NCI-H226 (cell line): ENCODE measurements at places on chromosomes 5 and 9.

- DNase-seq: no peak
Measured at GRCh38 chr5:37838152-37838932, 1.5 kb downstream of the GDNF start.

DNA sequence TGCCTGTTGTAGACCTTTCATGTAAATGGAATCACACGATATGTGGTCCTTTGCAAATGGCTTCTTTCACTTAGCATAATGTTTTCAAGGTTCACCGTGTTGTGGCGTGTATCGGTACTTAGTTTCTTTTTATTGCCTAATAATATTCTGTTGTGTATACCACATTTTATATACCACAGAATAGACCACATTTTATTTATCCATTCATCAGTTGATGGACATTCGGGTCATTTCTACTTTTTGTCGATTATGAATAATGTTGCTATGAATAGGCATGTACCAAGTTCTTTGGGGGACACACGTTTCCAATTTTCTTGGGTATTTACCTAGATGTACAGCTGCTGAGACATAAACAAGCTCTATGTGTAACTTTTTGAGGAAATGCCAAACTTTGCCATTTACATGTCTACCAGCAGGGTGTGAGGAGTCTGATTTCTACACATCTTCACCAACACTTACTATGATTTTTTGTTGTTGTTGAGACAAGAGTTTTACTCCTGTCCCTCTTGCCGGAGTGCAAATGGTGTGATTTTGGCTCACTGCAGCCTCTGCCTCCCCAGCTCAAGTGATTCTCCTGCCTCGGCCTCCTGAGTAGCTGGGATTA, 144.7 kb downstream of the RGS3 start:
- DNase-seq: no peak

GRCh38 chr5:156755421-156756087, 94.5 kb upstream of the PPP1R2B start:
- no peak for DNase-seq

GRCh38 chr5:78979117-78979742, 5.9 kb downstream of the ARSB start:
- DNase-seq: no peak

- no peak for DNase-seq
Measured at GRCh38 chr5:158123595-158123994, 264.6 kb upstream of the CLINT1 start.

DNA sequence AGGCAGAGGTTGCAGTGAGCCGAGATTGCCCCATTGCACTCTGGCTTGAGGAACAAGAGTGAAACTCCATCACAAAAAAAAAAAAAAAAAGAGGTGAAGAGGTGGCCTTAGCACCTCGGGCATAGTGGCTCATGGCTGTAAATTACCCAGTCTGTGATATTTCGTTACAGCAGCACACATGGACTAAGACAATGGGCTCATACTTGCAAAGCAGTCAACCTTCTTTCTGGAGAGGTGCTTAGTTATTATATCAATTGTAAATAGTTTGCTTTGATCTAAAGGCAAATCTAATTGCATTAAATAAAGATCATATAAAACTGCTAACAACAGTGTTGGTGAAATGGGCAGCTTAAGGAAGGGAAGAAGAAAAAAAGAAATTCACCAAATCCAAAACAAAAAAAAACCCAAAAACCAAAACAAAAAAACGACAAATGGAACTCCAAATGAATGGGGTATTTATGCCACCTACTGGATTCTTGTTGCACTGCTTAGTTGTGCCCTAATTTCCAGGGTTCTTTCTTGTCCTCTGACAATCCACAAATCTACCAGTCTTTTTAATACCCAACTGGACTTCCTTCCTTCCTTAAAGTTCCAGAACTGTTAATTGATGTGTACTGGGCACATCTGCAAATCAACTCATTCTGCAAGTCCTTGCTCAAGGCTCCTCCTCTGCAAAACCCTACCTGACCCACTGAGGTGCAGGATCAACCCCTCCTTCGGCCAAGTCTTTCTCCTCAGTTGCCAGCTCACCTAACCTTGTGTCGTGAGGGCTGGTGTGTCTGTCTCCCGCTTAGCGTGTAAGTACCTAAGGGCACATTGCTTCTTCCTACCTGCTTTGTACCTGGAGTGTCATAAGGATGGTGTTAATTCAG, 35.0 kb upstream of the DMRT1 start:
- no peak for DNase-seq

DNA sequence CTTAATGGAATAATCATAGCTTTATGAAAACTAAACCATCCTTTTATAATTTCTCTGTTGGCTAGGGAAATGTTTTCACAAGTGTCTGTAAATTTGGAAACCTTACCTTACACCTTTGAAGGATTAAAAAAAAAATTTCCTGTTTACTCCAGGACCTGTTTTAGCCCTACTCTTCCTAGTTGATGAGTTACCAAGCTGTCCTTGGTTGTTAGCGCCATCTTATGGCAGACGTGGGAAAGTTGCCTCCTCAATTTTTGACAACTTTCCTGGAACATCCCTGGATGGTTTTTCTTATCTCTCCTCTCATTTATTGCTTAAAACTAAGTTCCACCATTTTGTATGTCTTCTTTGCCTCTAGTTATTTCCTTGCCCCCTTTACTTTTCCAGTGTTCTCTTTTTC, 25.7 kb downstream of the ZSWIM6 start:
- no peak for DNase-seq
